ENCODE measurements at places on chromosomes 11 and 22.

GRCh38 chr11:65114538-65115171 is 2.8 kb downstream of the ZNHIT2 start:
- no peak for DNase-seq

GRCh38 chr22:28600546-28601143 is 79.0 kb downstream of the TTC28 start:
- DNase-seq, result peak; percentile 31

GRCh38 chr11:133559833-133560471 is 27.7 kb upstream of the OPCML start:
- DNase-seq, result no peak

DNA sequence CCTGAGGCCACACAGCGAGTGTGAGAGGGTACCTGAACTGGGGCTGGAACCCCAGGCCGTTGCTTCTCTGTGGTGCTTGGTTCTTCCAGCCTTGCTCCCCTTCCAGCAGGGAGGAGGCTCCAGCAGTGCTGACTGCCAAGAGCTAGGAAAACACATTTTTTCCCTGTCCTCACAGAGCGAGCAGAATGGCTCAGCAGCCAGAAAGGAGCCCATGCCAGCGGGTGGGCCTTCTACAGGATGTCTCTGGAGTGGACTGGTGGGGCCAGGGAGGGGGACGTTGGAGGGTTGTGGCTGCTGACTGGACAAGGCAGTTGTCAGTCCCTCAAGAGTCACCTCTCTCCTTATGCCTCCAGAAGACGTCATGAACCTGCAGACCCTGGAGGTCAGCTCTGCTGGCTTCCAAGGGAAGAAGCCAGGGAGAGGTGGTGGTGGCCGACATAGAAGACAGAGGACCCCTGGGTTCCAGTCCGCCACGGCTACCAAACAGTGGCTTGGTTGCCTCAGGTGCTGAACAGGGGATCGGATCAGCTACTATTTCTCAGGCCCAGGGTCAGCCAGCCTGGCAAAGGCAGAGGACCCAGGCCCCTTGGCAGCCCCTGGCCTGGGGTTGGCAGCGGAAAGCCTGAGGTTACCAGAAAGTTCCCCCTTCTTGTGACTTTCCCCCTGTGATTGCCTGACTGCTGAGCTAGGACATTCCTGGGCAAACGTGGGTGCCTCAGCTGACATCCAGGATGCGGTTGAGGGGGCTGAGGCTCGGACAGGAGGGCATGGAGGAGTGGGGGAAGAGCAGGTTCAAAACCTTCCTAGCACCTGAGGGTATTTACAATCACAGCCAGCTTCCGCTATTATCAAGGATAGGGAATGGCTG is 3.7 kb downstream of the MAFF start:
- no peak for DNase-seq

- DNase-seq, result no peak
These were observed 121.1 kb upstream of the CRYBB3 start for GRCh38 chr22:25078591-25078990.

GRCh38 chr11:66002648-66003225 is 434 bp downstream of the BANF1 start:
- peak; percentile 74 for DNase-seq

- DNase-seq, result no peak
These were observed 643 bp downstream of the CEND1 start for GRCh38 chr11:788953-789940.

GRCh38 chr11:132187814-132188213 is 817.4 kb downstream of the NTM start:
- no peak for DNase-seq

DNA sequence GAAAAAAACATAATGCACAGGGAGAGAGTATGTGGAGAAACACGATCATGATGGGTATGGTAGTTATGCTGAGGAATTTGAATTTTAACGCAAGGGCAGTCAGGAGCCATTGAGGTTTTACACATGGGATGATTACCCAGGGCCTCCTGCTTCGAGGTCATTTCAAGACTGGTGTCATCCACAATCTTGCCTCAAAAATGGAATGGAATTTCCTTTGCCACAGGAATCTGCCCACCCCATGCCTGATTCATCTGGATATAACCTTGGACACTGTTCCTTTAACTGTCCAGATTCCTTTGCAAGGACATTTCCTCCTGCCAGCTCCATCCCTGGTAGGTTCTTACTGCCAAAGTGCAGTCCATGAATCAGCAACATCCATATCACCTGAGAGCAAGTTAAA is 655.9 kb upstream of the TENM4 start:
- DNase-seq, result no peak

GRCh38 chr22:46897246-46897623 is 134.8 kb downstream of the TBC1D22A start:
- no peak for DNase-seq

DNA sequence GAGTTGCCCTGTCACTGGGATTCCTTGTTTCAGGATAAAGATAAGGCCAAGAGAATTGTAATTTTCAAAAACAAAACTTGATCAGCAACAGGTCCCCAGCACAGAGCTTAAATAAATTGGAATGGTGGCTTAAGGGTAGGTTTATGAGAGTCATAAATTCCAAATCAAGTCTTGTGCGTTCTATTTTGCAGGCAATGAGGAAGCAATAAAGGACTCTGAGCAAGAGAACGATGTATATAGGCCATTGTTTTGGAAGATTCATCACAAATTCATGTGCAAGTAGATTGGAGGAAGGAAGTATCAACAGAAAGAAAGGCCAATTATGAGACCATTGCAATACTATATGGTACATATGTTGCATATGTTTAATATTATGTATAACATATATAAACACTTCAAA is 65.7 kb upstream of the PGR start:
- DNase-seq, result no peak

DNA sequence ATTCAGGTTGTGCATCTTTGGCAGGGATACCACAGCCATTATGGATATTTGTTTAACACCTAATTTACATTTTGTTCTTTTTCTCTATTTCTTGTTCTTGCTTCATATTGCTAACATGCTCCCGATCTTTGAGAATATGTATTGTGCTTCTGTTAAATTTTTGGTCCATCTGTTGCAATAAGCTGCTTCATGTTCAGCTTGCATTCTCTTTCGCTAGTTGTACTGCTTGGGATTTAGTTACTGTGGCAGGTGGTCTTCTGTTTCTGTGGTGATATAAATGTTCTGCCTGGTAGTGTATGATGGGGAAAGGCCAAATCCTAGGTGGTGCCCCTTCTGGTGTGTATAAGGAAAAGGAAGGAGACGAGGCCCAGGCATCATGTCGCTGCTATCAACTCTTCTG is 140.2 kb downstream of the SPON1 start:
- DNase-seq, result no peak

GRCh38 chr11:115611343-115611742 is 107.1 kb upstream of the CADM1 start:
- no peak for DNase-seq

DNA sequence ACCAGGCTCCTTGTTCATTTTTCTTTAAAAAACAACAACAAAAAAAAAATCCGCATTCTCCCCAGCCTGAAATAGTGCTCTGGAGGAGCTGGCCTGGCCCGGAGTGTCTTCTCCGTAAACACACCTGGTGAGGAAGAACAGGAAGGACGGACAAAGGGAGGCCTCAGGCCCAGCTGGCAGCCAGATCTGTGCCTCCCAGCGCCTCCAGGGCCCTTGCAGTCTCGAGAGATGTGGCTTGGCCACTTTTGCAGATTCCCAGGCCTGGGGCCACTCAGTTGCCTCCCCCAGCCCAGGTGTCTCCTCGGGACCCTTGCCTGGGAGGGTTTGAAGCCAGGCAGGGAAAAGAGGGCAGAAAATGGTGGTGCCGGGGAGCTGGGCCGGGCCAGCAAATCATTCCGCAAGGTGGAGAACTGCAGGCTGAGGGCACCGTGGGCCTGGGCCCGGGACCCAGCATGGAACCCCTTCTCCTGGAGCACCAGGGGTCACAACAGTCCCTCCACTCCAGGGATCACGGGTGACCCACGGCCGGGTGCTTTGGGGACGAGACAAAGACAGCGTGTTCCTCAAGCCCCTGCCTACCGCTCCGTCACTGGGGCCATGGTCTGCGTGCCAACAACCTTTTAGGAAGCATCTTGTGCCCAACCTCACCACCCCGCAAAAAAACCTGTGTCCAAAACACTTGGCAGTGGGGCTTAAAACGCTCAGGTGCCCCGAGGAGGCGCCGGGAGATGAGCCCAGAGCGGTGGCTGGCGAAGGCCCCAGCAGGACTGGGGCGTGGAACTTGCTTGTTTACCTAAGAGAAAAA is 67.1 kb upstream of the WNT7B start:
- DNase-seq, result no peak

DNA sequence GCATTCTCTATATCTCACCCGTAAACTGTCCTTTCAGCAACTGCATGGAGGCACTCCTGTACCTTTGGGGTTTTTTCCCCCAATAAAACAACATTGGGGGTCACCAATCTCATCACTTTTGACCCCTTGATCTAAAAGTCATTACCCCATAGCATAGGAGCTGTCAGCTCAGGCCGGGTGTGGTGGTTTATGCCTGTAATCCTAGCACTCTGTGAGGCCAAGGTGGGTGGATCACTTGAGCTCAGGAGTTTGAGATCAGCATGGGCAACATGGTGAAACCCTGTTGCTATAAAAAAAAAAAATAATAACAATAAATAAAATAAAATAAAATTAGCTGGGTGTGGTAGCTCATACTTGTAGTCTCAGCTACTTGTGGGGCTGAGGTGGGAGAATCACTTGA is 17.1 kb upstream of the GDPD4 start:
- DNase-seq, result no peak
